Gastrocnemius medialis (tissue), 4 donors: ENCODE measurements at places on chromosomes 12 and 14. TPM values are rescaled to one million over a fixed set of nuclear protein-coding genes. Genes with fewer than 3 reads are reported as not detected.

The KERA gene
- not detected for total RNA-seq

The GPN3 gene
- total RNA-seq, result 18.4 TPM

The VWF gene
- total RNA-seq, result 78.8 TPM

The DNAH10 gene
- total RNA-seq, result not detected

The AHNAK2 gene
- total RNA-seq, result 2.8 TPM

The NXPH4 gene
- total RNA-seq, result not detected

The PDE3A gene
- 4.8 TPM for total RNA-seq

The GRIP1 gene
- total RNA-seq, result 0.22 TPM

The SSPN gene
- 30.4 TPM for total RNA-seq

The PIP4K2C gene
- total RNA-seq, result 14.6 TPM

DNA sequence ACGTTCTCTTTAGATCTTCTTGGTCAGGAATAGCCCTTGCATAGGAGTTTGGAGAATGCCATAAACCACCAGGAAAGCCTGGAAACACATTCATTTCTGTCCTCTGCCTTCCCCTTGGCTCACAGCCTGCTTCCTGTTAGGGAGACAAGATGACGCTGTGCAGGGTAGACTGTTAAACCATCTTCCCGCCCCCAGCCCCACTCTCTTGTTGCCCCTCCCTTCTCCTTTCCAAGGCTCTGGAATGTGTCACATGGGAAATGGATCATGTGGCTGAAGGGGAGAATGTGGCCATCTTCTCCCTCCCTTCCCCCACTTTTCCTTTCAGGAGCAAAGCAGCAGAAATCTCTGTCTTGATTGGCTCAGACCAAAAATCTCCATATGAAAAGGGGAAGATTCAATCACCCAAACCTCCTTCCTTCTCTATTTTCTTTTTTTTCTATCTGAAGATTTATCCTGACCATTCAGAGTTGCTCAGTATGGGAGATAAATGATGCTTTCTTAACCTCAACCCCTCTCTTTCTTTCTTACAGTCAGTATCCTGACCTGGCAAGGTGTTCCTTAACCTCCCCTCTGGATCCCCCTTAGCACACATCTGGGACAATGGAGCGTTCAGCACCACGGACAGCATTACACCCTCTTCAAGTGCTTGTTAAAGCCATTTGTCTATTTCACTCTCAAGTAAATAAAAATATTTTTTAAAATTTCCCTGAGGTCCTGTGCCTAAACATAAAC, 11.4 kb downstream of the GPR19 start:
- no peaks in the 10 kb centered on the region for H3K36me3 ChIP-seq
- no peaks in the 10 kb centered on the region for H3K27me3 ChIP-seq
- no peak overlapping the region for H3K4me3 ChIP-seq
- H3K27ac ChIP-seq, result no peak overlapping the region
- DNase-seq, result no peak
- peaks cover 6% of the 10 kb centered on the region for H3K4me1 ChIP-seq

DNA sequence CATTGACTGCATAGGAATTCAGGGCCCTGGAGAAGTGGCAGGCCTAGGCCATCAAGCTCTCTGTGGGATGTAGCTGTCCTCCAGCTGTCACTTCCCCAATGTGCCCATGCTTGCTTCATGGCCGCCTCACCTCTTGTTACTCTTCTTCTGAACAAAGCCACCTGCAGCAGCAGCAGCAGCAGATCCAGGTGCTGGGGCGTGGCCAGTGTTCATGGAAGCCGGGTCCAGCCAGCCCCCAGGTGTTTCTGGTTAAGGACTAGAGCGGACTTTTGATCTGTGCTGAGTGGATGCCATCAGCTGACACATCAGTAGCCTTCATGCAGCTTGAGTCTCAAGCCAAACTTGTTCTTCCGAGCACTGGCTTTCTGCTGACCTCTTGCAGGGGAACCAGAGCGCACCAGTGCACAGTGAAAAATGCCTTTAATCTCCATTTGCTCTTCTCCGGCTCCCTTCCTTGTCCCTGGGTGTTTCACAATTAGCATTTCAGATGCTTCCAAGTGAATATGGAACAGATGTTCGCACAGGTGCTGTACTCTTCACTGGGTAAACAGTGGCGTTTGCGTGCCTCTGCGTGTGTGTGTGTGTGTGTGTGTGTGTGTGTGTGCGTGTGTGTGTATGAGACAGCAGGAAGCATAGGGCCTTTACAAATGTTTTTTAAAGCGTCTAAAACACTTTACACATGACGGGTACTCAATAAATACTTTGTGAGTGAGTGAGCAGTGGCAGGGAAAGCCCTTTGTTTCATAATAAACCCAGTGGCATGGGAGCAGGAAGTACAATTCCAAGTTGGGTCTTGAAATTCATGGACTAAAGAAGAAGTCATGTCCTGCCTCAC, 20.1 kb downstream of the TPCN1 start:
- no peak overlapping the region for H3K4me3 ChIP-seq
- peaks cover 96% of the 10 kb centered on the region for H3K4me1 ChIP-seq

DNA sequence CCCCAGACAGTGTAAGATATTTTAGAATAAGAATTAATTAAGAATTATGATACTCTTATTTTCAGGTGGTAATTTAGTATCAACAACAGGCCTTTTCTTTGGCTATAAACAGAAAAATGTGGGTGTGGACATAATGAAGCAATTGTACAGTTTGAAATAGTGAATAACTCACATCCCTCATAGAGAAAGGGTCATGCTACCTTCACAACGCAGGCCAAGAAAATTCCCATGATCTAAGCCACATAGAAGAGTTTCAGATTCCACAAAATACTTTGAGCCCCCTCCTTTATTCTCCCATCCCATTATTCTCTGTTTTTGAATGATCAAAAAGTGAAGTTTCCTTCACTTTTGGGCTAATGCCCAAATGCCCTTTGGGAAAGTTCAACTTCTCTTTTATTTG, 23.5 kb upstream of the DHRS7 start:
- DNase-seq, result no peak
- peaks cover 3% of the 10 kb centered on the region for H3K4me1 ChIP-seq
- no peaks in the 10 kb centered on the region for H3K36me3 ChIP-seq

DNA sequence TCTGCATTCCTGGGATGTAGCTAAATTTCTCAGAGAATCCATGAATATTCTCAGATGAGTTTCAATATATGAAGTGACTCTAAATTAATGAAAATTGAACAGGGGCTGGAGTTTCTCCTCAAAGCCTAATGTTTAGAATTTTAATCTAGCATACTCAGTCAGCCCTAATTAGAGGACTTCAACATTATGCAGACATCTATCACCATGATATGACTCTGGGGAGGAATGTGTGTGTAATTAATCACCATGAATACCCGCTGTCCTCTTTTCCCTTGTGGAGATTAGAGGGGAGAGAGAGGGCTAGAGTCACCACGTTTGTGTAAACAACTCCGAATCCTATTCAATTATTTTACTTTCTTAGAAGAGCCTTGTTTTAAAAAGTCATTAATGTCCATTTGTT, 698.6 kb upstream of the MDGA2 start:
- no peak overlapping the region for H3K4me3 ChIP-seq

- no peak for DNase-seq
- H3K27ac ChIP-seq, result no peak overlapping the region
- no peaks in the 10 kb centered on the region for H3K4me1 ChIP-seq
- no peak overlapping the region for H3K4me3 ChIP-seq
- no peaks in the 10 kb centered on the region for H3K27me3 ChIP-seq
- H3K36me3 ChIP-seq, result peaks cover 37% of the 10 kb centered on the region
Observed at GRCh38 chr12:111505601-111506036, 93.5 kb downstream of the ATXN2 start.

GRCh38 chr12:38744041-38744440, 161.3 kb downstream of the CPNE8 start:
- no peaks in the 10 kb centered on the region for H3K27me3 ChIP-seq
- DNase-seq, result no peak
- no peak overlapping the region for H3K27ac ChIP-seq
- H3K4me3 ChIP-seq, result no peak overlapping the region
- H3K4me1 ChIP-seq, result no peaks in the 10 kb centered on the region

GRCh38 chr12:3685830-3686229, 67.1 kb downstream of the CRACR2A start:
- DNase-seq, result no peak
- no peaks in the 10 kb centered on the region for H3K36me3 ChIP-seq
- no peak overlapping the region for H3K4me3 ChIP-seq
- no peak overlapping the region for H3K27ac ChIP-seq

- H3K4me3 ChIP-seq, result no peak overlapping the region
- no peak for DNase-seq
- H3K4me1 ChIP-seq, result no peaks in the 10 kb centered on the region
- H3K27me3 ChIP-seq, result no peaks in the 10 kb centered on the region
- H3K36me3 ChIP-seq, result no peaks in the 10 kb centered on the region
- H3K27ac ChIP-seq, result no peak overlapping the region
Observed at GRCh38 chr12:21353487-21353886, 18.8 kb upstream of the SLCO1A2 start.

DNA sequence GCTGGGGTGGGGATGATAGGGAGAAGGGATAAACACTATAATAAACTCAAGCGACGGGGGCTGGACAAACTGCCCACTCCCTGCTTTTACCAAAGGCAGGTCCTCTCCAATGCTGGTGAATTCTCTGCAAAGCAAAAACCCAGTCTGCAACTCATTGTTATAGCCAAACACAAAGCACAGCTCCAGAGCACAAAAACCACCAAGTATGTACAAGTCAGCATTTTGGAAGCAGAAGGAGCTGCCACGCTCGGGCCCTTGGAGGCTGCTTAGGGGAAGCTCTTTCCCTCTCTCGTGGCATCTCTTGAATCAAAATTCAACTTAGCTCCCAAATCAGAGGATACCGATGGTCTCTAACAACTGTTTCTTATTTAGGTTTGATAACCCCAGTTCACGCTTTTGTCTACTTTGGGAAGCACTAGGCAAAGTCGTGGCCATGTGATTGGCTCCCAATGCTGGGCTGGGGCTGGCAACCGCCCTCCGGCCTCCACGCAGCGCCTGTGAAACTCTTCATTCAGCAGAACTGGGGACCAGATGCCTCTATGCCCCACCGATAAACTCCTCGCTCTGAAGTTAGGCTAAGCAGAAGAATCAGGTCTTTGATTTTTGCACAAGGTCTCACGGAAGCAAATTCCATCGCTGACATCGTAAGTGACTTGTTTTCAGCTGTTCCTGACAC, 158.5 kb upstream of the FOXN3 start:
- H3K4me1 ChIP-seq, result peaks cover 36% of the 10 kb centered on the region
- DNase-seq, result no peak
- no peak overlapping the region for H3K27ac ChIP-seq
- H3K27me3 ChIP-seq, result no peaks in the 10 kb centered on the region
- no peak overlapping the region for H3K4me3 ChIP-seq

GRCh38 chr14:94770251-94770749, 387 bp upstream of the GSC start:
- no peaks in the 10 kb centered on the region for H3K4me1 ChIP-seq
- H3K4me3 ChIP-seq, result peak overlapping the region; percentile 69
- DNase-seq, result no peak
- H3K27ac ChIP-seq, result peak overlapping the region; percentile 24
- no peaks in the 10 kb centered on the region for H3K36me3 ChIP-seq
- H3K27me3 ChIP-seq, result peaks cover 92% of the 10 kb centered on the region

DNA sequence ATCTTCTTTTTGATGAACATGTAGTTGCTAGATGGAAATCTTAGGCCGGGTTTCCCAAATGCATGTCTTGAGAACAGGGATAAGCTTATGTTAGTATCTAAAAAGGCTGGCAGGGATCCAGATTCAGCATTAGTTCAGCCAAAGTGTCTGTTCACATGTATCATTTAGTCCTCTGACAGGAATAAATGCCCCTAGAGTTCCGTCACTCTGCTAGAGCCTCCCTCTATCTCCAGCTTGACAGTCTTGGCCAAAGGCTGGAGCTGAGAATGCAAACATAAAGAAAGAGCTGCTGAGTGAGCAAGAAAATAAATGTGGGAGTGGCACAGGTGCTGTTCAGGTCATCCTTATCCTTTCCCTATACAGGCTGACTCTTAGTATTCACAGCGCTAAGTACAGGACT, 13.8 kb upstream of the NELL2 start:
- no peak overlapping the region for H3K4me3 ChIP-seq
- no peaks in the 10 kb centered on the region for H3K27me3 ChIP-seq
- no peaks in the 10 kb centered on the region for H3K36me3 ChIP-seq
- H3K4me1 ChIP-seq, result no peaks in the 10 kb centered on the region
- H3K27ac ChIP-seq, result no peak overlapping the region
- DNase-seq, result no peak

- no peak for DNase-seq
- no peaks in the 10 kb centered on the region for H3K4me1 ChIP-seq
- H3K4me3 ChIP-seq, result no peak overlapping the region
- H3K27me3 ChIP-seq, result no peaks in the 10 kb centered on the region
Observed at GRCh38 chr14:48622980-48623379, 947.6 kb upstream of the MDGA2 start.

GRCh38 chr14:89957791-89958190, 2.1 kb downstream of the TDP1 start:
- H3K4me1 ChIP-seq, result peaks cover 10% of the 10 kb centered on the region
- DNase-seq, result no peak
- no peaks in the 10 kb centered on the region for H3K36me3 ChIP-seq
- no peaks in the 10 kb centered on the region for H3K27me3 ChIP-seq
- H3K4me3 ChIP-seq, result no peak overlapping the region

- H3K36me3 ChIP-seq, result no peaks in the 10 kb centered on the region
- no peaks in the 10 kb centered on the region for H3K27me3 ChIP-seq
- H3K4me1 ChIP-seq, result peaks cover 6% of the 10 kb centered on the region
- H3K4me3 ChIP-seq, result peak overlapping the region; percentile 67
- H3K27ac ChIP-seq, result peak overlapping the region; percentile 62
Observed at GRCh38 chr12:130838284-130838950, 633 bp downstream of the STX2 start.

- no peaks in the 10 kb centered on the region for H3K4me1 ChIP-seq
- no peak for DNase-seq
- no peaks in the 10 kb centered on the region for H3K36me3 ChIP-seq
- no peak overlapping the region for H3K4me3 ChIP-seq
- peaks cover 3% of the 10 kb centered on the region for H3K27me3 ChIP-seq
- H3K27ac ChIP-seq, result no peak overlapping the region
Observed at GRCh38 chr12:113774526-113774925, 191.6 kb downstream of the RBM19 start.

DNA sequence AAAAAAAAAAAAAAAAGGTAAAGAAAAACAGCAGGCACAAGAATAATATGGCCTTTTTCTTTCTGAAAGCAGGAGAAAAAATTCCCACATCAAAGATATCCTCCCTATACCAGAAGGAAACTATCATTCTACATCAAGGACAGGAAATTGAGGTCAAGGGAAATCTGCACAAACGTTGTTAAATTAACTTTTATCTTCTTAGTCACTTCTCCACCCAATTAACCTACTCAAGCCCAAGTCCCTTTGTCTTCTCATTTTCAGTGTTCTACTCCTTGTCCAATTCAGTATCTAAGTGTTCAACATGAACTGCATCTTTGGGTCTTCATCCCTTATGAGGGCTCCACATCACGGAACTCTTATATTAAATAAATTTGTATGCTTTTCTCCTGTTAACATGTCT, 15.7 kb downstream of the NDUFA12 start:
- no peaks in the 10 kb centered on the region for H3K4me1 ChIP-seq
- H3K4me3 ChIP-seq, result no peak overlapping the region
- DNase-seq, result no peak
- H3K27ac ChIP-seq, result no peak overlapping the region
- H3K36me3 ChIP-seq, result no peaks in the 10 kb centered on the region

DNA sequence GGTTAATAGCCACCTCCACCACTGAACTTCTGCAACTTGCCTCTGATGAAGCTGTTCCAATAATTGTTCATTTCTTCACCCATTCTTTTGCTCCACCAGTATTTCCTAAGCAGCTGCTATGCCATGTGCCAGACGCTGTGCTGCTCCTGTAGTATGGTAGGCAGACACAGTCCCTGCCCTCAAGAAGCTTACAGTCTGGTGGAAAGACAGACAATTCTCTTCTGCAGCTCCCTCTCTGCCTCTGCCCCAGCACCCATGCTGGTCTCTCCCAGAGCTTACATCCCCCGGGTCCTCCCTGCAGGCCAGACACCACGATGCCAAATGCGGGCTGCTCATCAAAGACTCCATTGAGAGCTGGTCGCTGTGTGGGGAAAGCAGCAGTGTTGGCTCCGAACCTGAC, 111.6 kb upstream of the ESRRB start:
- no peaks in the 10 kb centered on the region for H3K36me3 ChIP-seq
- DNase-seq, result no peak
- H3K4me1 ChIP-seq, result no peaks in the 10 kb centered on the region
- no peak overlapping the region for H3K27ac ChIP-seq
- H3K4me3 ChIP-seq, result no peak overlapping the region
